ENCODE measurements at places on chromosomes 2 and 18. TPM values are rescaled to one million over a fixed set of nuclear protein-coding genes. Genes with fewer than 3 reads are reported as not detected.

DNA sequence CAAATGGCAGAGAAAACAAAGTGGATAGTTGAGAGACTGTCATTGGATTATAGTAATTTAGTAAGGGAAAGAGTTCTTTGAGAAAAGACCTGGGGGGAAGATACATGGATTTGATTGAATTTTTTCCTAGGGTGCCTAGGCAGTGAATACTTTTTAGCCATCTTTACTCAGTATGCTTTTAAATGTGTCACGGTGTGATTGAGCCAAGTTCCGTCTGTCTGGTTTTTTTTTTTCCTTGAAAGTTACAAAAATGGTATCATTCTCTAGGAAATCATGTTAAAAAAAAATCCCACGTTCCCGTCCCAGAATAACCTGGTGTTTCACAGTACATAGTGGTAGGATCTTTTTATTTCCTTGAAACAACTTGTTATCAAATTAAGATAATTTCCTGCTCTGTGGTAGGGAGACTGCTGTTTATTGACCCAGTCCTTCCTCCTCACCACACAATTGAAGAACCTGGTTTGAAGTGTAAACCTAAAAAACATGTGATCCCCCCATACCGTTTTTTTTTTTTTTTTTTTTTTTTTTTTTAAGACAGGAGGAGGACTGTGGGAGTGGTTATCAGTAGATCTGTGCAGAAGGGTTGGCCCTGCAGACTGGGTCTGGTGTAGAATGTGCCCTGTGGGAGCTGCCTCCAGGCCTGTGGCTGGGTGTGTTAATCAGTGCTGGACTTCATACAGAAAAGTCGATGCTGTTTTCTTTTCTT lies 55.1 kb downstream of the DGKD start:
- no peaks in the 10 kb centered on the region for H3K27me3 ChIP-seq
- H3K36me3 ChIP-seq: no peaks in the 10 kb centered on the region
- peaks cover 8% of the 10 kb centered on the region for H3K4me1 ChIP-seq
- no peak overlapping the region for H3K4me3 ChIP-seq

DNA sequence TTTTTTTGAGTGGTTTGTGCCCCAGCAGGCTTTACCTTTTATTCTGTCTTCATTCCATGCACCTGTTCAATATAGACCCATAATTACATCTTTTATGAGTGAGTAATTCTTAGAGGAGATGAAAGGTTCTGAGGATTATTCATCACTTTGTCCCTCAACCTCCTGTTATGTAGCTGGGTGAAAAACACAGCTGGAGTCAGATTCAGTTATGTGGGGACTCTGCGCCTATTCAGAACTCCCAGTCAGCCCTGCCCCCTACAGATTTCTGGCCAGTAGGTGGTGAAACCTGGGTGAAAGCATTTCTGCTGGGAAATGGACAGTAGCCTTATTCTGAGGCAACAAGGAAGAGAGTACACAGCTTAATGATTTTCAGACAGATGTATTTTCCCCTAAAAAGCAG lies 107.8 kb downstream of the MGAT5 start:
- H3K27me3 ChIP-seq: no peaks in the 10 kb centered on the region
- peaks cover 12% of the 10 kb centered on the region for H3K4me1 ChIP-seq
- H3K27ac ChIP-seq: no peak overlapping the region
- DNase-seq: no peak
- no peak overlapping the region for H3K4me3 ChIP-seq
- H3K36me3 ChIP-seq: no peaks in the 10 kb centered on the region

GRCh38 chr2:96899413-96899741 lies 29.5 kb upstream of the SEMA4C start:
- peaks cover 44% of the 10 kb centered on the region for H3K4me1 ChIP-seq
- no peak for DNase-seq
- no peak overlapping the region for H3K27ac ChIP-seq

- H3K4me1 ChIP-seq: peaks cover 5% of the 10 kb centered on the region
- no peaks in the 10 kb centered on the region for H3K36me3 ChIP-seq
- no peaks in the 10 kb centered on the region for H3K27me3 ChIP-seq
- no peak overlapping the region for H3K27ac ChIP-seq
- no peak for DNase-seq
- H3K4me3 ChIP-seq: no peak overlapping the region
Observed at GRCh38 chr2:18085593-18085992, 207.1 kb downstream of the KCNS3 start.

DNA sequence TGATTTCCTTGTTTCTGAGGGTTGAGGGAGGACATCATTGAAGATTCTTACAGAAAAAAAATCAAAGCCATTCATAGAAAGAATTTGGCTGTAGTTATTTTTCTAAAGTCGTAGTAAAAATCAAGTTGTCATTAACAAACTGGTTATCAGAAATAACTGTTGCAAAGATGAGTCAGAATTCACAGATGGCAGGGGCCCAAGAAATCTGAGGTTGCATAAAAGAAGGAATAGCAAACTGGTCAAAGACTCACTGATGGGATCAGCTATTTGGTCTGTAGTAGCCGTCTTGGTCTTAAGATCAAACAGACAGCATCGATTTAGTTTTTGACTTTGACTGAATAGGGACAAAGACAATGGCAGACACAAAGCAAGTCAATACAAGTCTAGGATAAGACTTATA lies 334.3 kb downstream of the FIGN start:
- no peak overlapping the region for H3K4me3 ChIP-seq
- H3K27ac ChIP-seq: no peak overlapping the region
- H3K27me3 ChIP-seq: no peaks in the 10 kb centered on the region

- H3K27ac ChIP-seq: no peak overlapping the region
- no peak for DNase-seq
- H3K4me1 ChIP-seq: no peaks in the 10 kb centered on the region
- no peaks in the 10 kb centered on the region for H3K27me3 ChIP-seq
- H3K4me3 ChIP-seq: no peak overlapping the region
- H3K36me3 ChIP-seq: no peaks in the 10 kb centered on the region
Observed at GRCh38 chr2:192090911-192091310, 103.8 kb downstream of the TMEFF2 start.

DNA sequence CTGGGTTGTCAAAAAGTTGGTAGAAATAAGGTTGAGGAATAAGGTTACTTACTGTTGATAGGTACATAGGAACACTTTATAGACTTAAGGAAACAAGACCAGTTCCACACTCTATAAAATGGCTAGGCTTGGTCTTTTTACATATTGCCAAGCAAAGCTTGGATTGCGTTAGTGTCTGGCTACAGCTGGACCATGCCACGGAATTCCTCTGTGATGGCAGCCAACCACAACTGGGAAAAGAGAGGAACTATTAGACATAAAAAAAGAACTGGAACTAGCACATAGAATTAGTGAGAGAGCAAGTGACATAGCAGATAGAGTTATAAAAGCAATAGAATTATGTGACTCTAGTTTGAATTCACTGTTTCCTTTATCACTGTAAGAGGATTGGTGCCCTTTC lies 17.7 kb upstream of the DPP10 start:
- peaks cover 11% of the 10 kb centered on the region for H3K4me1 ChIP-seq
- no peak overlapping the region for H3K4me3 ChIP-seq
- H3K27ac ChIP-seq: no peak overlapping the region
- DNase-seq: no peak
- H3K27me3 ChIP-seq: no peaks in the 10 kb centered on the region
- H3K36me3 ChIP-seq: no peaks in the 10 kb centered on the region

- H3K4me1 ChIP-seq: no peaks in the 10 kb centered on the region
- no peak for DNase-seq
- no peaks in the 10 kb centered on the region for H3K36me3 ChIP-seq
- no peak overlapping the region for H3K27ac ChIP-seq
Observed at GRCh38 chr18:55494899-55495298, 93.1 kb downstream of the TCF4 start.

GRCh38 chr2:8857709-8858108 lies 20.3 kb upstream of the KIDINS220 start:
- no peaks in the 10 kb centered on the region for H3K27me3 ChIP-seq
- DNase-seq: no peak
- no peaks in the 10 kb centered on the region for H3K4me1 ChIP-seq
- H3K4me3 ChIP-seq: no peak overlapping the region
- H3K36me3 ChIP-seq: no peaks in the 10 kb centered on the region

- DNase-seq: no peak
- peak within 1 kb of the TSS; percentile 69 for H3K4me3 ChIP-seq
- H3K27me3 ChIP-seq: no peaks in the 10 kb centered on the region
Observed at GRCh38 chr18:31684279-31685096, at the start of gene B4GALT6. Gene B4GALT6, minus strand, starts transcription at chr18:31684581. Its CDS starts 155 bp downstream, at chr18:31684426.

DNA sequence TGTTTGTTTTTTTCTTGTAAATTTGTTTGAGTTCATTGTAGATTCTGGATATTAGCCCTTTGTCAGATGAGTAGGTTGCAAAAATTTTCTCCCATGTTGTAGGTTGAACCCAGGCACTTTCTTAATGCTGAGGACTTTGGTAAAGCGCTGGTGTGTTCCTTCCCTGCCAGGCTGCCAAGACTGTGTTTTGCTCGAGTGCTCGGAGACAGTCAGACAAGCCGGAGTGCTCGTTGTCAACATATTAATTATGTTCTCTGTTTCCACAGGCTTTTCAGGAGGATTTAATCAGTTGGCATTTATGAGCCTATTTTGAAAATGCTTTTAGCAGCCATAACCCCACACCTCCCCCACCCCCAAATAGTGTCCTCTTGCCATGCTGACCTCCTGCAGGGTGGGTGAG lies 6.4 kb downstream of the MTCL1 start:
- no peaks in the 10 kb centered on the region for H3K36me3 ChIP-seq
- no peak overlapping the region for H3K4me3 ChIP-seq
- no peak overlapping the region for H3K27ac ChIP-seq
- H3K27me3 ChIP-seq: no peaks in the 10 kb centered on the region

- DNase-seq: no peak
- H3K4me3 ChIP-seq: no peak overlapping the region
- no peaks in the 10 kb centered on the region for H3K4me1 ChIP-seq
- H3K27me3 ChIP-seq: no peaks in the 10 kb centered on the region
Observed at GRCh38 chr2:205273148-205273547, 409.2 kb upstream of the NRP2 start.

DNA sequence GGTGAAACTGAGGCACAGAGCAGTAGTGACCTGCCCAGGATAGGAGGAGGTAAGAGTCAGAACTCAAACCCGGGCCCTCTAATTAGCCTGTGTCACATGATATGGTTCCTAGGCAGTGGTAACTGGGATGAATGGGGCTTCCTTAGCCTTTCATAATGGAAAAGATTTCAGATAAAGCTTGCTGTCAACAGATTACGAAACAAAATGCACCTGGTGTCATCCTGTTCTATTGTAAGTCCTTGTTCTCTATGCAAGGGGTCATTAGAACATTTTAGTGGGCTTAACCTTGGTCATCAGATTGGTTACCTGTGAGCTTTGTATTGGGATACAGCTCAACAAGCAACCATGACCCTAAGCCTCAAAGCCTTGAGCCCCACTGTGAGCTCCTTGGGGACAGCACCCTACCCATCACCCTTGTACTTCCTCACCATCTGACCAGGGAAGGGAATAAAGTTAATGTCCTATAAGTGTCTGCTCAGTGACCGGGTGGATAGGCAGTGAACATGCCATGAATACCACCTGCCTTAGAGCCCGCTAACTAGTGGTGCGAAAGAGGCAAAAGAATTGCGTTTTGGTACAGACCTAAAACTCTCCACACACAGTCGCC lies 70.3 kb upstream of the RMDN2 start:
- no peak overlapping the region for H3K4me3 ChIP-seq
- H3K27me3 ChIP-seq: no peaks in the 10 kb centered on the region
- H3K27ac ChIP-seq: peak overlapping the region; percentile 71
- no peak for DNase-seq
- H3K4me1 ChIP-seq: peaks cover 26% of the 10 kb centered on the region

Gene FMNL2
- total RNA-seq: 15.4 TPM

Gene SFT2D3
- 12.7 TPM for total RNA-seq

Gene LDLRAD4
- 17.2 TPM for total RNA-seq

Gene KHK
- 6.3 TPM for total RNA-seq

Gene CNGA3
- total RNA-seq: not detected

Gene DSG1
- total RNA-seq: 1,682 TPM

Gene LOXL3
- 3.8 TPM for total RNA-seq

Gene CPO
- total RNA-seq: 0.89 TPM

Gene G6PC2
- not detected for total RNA-seq

All from suprapubic skin (tissue), 4 donors.